ENCODE measurements at places on chromosomes 6 and 20.
A peak's percentile ranks its signal among the peaks of the same experiment; 100 is the strongest.

GRCh38 chr6:72649032-72649984 is 27.4 kb downstream of the KCNQ5 start:
- peak; percentile 76 for DNase-seq

DNA sequence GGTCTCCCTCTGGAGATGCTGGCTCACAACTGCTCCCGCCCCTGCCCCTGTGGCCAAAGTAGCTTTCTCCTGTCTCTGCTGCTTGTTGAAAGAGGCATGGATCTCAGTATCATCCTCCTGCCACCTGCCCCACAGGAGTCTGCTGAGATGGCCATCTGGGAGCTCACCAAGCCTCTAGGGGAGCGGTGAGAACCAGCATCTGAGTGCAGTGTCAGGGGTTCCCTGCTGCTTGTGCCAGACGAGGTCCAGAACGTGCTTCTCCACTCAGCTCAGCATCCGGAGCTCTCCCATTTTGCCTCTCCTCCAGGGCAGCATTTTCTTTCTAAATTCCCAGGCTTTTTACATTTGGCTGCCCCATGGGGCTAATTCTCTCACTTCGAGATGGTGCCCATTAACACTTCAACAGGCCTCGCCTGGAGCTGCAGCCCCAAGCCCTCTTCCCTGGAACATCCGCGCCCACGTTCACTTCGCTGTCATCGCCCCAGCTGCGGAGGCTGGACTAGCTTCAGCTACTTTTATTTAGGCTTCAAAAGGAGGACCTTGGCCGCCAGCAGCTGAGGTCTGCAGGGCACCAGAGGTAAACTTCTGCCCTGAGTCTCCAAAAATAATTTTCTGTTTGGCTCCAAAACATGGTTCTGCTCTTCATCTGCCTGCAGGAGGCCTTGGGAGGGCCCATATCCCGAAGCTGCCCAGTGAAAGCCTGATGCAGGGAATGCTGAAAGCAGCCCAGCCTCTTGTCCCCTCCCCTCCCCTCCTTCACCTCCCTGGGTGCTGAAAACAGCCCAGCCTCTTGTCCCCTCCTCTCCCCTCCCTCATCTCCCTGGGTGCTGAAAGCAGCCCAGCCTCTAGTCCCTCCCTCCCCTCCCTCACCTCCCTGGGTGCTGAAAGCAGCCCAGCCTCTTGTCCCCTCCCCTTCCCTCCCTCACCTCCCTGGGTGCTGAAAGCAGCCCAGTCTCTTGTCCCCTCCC is 25.2 kb upstream of the MLN start:
- no peak for DNase-seq

GRCh38 chr20:5077761-5078387 is 41.9 kb downstream of the PCNA start:
- DNase-seq = peak; percentile 58

DNA sequence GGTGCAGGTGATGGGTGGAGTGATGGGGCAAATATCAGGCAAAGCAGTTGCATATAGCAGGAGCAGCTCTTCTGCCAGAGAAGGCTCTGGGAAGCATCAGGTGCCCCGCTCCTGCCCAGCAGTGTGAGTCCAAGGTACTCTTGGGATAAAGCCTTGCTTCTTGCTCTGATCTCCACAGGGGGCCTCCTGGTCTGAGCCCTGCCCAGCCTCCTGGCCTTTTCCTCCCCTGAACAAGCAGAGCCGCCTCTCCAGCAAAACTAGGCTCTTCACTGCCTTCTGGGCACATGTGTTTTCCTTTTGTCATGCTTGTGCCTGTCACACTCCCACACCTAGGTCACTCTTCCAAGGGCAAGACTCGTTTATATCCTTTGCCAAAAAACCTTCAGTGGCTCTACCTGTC is 34.3 kb downstream of the SIRPA start:
- no peak for DNase-seq

GRCh38 chr20:10832141-10832540 is 158.3 kb upstream of the JAG1 start:
- no peak for DNase-seq

DNA sequence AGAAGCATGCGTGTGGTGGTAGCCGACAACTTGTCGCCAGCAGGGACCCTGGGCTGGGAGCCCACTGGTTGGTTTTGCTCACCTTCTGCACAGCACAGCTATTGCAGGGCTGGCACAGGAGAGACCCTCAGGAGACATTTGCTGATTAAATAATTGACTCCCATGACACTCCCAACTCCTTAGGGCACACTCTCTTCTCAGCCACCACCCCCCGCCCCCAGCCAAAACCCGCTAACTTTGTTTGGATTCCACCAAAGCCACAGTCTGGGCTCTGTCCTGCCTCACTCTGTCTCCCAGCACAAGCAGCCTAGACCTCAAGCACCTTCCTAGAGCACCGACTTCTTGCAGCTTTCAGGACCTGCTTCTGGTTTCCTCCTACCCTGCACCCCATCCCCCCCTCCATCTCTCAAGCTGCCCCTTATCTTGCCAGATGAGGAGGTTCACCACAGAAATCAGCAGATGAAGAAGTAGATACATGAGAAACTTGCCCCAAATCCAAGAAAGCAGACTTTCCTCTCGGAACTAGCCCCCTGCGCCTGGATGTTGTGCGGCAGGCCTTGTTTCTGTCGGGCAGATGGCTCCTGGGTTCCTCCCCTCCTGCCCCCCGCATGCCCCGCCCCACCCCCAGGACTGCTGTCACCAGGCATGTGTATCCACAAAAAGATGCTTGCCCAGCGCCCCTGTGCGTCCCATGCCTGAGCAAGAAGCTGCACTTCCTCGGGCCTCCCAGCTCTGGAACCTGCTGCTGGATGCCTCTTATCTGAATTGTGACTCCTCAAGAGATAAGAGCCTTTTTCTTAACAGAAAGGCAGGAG is 35.0 kb upstream of the CD93 start:
- DNase-seq = no peak

DNA sequence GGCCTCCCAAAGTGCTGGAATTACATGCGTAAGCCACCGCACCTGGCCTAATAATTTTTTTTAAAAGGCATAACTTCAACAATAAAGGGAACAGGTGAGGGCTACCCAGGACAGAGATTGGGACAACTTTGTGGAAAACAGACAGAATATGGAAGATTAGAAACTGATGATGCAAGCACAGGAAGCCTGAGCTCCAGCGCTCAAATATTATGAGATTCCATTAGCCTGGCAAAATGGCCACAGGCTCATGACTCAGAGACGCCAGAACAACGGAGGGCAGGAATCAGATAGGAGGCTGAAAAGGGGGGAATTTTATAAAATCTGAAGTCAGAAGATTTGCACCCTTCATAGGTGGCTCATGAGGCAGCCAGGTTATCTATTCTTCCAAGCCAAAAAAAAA is 103.1 kb upstream of the MRPS10 start:
- no peak for DNase-seq

DNA sequence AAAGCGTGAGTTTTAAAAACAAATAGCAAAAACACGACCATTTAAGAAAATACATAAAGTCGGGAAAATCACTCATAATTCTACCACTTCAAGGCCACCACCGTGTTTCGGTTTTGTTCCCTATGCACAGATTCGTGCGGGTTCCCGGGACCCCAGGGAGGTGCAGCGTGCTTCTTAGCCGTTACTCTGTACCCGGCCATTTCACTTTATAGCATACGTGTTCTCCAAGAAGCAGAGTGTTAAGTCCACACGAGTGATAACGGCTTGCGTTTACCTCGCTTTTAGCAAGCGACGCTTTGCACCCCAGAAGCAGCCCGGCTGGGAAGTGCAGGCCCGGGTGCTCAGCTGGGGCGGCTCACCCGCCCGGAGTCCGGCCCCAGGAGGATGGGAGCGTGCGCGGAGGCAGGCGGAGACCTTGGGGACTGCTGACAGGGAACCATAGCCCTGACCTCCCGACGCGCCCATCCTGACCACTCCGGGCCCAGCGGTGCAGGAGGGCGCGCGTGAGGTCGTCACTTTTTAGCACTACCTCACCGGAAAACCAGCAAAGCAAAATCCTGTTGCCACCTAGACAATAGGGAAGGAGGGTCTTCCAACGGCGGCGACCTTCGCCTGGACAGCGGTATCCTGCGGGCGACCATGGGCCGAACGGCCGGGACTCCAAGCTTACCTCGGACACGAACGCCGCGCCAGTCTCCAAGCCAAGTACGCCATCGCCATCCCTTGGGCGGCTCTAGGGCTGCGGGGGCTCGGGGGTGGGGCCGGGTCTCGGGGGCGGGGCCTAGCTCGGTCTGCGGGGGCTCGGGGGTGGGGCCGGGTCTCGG is at the start of gene ECI2:
ECI2 (minus strand) TSS at position 735 of the 824 bp plus-strand sequence; CDS start at position 720, 15 bp downstream.
- DNase-seq = peak; percentile 67

DNA sequence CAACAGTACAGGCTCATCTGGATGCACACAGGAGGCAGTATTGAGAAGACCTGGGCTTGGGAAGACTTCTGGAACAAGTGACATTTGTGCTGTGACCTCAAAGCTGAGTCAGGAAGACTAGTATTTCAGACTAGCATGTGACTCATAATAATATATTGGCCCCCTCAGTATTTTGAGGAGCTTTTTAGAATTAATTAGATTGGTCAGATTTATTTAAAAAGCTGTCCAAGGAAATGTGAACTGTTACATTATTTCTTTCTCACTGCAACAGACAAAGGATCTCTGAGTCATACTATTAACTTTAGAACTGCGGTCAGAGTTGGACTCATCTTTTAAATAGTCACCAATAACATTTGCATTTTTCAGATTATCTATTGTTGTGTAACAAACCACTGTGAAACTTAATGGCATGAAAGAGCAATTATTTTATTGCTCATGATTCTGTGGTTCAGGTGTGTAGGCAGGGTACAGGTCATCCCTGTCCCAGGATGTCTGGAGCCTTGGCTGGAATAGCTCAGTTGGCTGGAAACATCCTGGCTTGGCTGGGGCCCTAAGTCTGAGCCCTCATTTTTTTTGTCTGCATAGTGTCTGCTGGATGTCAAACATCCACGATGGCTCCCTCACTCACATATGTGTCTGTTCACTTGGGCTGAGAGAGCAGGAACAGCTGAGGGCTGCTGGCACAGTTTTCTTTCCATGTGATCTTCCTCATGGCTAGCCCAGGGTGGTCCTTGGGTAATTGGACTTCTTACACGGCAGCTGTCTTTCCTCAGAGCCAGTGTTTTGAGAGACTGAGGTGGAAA is 46.9 kb downstream of the MAP3K4 start:
- peak; percentile 43 for DNase-seq

GRCh38 chr20:47008842-47009518 is 114.3 kb downstream of the EYA2 start:
- DNase-seq = no peak

- no peak for DNase-seq
Measured at GRCh38 chr20:59835448-59836395, 97.7 kb downstream of the SYCP2 start.

DNA sequence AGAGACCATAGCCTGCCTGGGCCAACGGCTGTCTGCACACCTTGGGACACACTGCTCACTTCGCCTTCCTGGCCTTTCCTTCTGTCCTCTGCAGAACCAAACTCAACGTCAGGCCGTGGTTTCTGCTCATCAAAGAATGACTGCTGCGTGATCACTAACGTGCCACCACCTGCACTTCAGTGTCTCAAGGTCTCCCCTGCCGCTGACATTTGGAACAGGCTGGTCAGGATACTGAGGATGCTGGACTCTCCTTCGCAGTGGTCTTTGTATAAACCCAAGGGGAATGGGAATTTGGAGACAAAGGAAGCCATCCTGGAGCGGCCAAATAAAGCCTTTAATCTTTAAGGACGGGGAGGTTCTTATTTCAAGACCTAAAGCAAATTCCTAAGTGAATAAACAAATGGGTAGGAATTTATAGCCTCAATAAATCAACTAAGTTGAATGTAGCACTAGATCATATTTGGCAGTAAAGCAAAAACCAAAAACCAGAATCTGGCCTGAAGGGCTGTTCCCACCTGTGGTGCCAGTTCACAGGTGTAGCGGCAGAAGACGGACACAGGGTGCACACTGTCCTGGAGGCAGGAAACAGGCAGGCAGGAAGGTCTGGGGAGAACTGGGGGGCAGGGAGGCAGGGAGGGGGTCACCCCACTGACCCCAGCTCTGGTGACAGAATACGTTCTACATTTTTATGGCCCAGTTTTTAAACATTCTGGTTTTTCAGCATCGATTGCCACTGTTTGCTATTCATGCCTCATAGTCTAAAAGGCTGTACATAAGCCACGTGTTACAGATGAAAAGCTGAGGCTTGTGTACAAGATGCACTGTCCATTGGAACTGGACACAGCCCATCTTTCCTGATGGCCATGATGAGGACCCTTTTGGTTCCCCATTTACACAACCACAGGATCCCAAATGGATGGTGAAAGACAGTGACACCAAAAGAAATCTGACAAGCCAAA is 36.6 kb downstream of the ABHD12 start:
- DNase-seq = no peak

- peak; percentile 49 for DNase-seq
Measured at GRCh38 chr6:49531774-49532569, 18.5 kb upstream of the C6orf141 start.

DNA sequence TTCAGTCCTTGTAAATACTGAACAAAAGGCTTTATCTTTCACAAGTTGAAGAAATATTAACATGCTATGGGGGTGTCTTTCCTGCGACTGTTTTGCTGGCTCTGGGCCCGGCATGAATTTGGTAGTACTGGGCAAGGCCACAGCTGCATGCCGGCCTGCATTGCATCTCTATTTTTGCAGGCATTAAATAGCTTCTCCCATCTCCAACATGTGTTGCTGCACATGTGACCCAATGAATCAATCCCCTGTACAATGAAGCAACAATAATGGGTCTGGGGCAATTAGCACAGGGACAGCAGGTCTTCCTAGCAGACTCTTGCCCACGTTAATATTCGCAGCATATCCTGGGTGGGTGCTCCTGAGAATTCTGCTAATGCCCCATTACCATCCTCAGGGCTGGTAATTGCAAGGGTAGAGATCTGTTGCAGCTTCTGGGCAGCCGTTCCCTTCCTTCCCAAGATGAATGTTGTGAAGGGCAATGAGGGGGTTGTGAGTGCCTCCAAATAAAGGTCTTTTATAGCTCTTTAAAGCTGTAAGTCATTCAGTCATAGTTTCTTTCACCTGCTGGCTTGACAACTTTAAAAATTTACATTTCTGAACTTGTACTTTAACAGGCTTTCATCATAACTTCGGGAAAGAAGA is 24.3 kb upstream of the CDYL start:
- no peak for DNase-seq

DNA sequence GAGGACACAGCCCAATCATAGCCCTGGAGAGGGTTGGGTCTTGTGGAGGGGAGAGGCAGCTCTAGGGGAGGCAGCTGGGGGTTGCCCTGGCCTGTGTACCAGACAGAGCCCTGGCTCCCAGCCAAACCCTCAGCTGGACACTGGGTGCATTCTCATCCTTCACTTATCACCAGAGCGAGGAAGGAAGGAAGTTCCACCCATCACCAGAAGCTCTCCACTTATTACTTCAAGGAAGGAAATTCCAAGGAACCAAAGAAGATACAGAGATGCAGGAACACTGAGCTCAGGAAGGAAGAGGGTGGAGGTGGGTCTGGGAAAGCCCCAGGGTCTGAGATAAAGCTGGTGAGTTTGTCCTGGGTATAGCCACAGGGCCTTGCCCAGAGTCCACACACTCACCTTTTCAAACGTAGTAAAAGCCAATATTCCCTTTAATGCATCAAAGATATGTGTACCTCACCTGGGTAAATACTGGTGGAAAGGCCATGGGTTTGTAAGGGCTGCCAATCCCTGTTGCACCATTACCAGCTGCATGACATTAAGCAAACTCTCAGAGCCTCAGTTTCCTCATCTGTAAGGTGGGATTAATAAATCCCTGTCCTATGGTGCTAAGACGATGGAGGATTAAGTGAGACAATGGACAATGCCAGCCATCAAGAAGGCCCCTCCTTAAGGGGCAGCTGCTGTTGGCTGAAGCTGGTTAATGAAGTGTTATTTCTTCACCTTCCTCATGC is 109.7 kb upstream of the NAA20 start:
- DNase-seq = no peak
